ENCODE measurements at places on chromosomes 1 and 21.

DNA sequence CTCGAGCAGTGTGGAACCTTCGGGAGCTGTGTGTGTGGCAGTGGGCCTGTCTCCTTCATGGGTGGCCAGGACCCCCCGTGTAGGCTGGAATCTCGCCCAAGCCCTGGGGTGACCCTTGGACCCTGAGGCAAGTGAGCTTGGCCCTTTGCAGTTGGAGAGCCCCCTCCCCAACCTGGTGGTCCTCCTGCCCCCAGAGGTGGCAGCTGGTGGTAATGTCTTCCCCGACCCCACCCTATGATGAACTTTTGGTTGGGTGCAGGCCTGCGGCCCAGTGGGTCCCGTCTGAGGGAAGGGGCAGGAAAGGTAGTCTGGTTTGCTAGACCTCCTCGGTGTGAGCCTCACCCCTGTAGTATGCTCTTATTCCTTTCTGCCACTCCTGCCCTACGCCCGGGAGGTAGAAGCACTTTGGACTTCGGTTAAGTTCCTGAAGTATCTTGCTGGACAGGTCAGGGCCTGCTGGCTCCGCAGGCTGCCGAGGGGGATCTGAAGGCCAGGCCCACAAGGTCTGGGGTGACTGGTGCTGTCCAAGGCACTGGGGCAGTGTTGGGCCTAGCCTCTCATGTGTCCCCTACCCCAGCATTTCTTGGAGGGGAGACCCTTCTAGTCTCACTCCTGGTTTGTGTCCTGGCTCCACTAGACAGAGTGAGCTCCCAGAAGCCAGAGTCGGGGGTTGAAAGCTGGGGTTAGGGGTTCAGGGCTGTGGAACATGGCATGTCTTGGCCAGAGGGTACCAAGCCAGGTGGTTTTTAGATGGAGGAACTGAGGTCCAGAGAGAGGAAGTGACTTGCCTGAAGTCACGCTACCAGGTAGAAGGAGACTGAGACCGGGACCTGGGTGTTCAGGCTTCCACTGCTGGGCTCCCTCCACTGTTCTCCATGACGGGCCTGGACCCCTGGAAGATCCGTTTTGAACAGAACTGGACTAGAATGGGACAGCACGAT, 1.8 kb downstream of the ZNF362 start:
- no peak for DNase-seq

DNA sequence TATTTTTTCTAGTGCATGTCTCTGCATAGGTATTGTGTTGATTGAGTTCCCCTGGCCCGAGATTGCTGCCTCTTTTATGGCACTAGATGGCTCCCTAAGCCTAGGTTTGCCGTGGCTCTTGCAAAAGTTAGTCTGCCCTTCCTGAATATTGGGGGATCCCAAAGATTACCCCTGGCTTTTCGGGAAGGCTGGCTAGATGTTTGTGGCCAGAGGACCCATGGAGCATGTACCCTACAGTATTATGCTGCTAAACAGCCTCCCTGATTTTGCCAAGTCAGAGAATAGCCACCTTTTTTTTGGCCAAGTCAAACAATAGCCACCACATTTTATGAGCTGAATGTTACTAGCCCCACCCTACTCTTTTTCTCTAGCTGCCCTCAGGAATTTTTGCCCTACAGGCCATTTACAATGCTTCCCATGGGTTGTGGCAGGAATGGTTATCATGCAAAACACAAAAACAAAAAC, 343.2 kb downstream of the OLFM3 start:
- DNase-seq: no peak

GRCh38 chr1:25702101-25702775, 85.6 kb downstream of the MAN1C1 start:
- DNase-seq: no peak

DNA sequence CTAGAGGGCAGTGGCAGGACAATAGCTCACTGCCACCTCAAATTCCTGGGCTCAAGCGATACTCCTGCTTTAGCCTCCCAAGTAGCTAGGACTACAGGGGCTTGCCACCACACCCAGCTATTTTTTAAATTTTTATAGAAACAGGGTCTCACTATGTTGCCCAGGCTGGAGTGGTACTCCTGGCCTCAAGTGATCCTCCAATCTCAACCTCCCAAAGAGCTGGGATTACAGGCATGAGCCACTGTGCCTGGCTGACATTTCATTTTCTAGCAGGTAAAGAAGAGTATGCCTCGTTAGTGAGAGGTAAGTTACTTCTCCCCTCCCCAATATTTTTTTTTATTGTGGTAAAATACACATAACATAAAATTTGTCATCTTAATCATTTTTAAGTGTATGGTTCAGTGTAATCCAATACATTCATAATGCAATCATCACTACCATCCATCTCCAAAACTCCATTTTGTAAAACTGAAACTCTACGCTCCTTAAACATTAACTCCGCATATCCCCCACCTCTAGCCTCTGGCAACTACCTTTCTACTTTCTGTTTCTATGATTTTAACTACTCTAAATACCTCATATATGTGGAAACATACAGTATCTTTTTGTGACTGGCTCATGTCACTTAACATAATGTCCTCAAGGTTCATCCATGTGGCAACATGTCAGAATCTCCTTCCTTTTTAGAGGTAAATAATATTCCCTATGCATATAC, 22.4 kb downstream of the ZZZ3 start:
- no peak for DNase-seq

DNA sequence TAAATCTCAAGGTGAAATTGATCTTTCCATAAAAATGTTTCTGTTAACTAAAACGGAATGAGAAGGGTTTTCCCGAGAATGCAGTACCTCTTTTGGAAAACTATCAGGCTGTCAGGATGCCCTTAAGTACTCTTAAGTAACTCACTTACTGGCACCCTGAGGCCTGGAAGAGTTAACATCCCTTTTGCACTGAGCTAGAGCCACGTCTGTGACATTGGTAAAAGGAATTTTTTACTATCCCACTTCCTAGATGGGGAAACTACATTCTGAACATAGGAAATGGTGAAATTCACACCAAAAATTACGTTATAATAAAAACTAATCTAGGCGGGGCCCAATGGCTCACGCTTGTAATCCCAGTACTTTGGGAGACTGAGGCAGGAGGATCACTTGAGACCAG, 39.7 kb upstream of the MAP10 start:
- DNase-seq: no peak

DNA sequence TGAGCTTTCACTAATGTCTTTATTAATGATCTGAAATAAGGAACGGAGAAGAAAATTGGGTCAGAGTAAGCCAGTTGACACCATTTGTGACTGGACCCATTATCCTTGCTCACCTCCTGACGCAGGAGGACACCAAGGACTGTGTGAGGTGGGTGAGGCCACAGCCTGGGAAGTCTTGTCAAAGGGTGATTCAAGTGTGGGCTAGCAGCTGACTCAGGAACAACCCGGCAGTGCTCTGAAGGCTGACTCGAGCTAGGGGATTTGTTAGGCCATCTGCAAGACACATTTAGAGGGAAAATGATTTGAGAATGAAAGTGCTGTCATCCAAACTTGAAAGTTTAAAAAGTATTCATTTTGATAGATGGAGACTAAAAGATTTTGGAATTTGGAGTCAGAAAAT, 21.2 kb downstream of the PRRX1 start:
- DNase-seq: no peak

GRCh38 chr1:230167419-230167852, 100.4 kb downstream of the GALNT2 start:
- peak; percentile 10 for DNase-seq

DNA sequence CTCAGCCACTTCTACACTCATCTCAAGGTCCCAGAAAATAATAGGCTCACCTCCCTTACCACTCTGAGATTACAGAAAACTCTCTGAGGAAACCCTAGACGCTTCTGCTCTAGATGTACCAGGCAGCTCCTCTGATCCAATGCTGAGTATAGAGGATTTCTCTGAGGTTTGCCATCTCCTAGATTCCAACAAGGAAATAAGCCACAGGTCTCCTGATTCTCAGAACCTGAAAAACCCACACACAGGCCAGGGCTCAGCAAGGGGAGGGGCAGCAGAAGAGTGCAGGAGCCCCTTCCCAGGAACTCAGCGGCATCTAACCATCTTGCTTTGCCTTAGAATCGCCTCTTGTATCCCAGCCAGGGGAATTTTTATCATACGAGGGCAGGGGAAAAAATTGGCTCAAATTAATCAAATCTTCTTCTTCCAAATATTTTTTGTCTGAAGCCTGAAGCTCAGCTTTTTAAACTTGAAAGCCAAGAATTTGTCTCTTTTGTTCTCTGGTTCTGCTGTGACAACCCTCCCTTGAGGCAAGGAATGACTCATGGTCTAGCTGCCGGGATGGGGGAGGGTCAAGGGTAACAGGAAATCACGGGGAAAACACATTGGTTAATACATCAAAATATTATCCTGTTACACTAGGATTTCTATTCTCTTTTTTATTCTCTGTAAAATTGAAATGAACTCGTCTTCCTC, 30.8 kb downstream of the GORAB start:
- DNase-seq: no peak

GRCh38 chr1:1358433-1359271, at the start of gene MXRA8:
MXRA8 (minus strand) TSS chr1:1358555; CDS start chr1:1358504, 51 bp downstream.
- DNase-seq: no peak

DNA sequence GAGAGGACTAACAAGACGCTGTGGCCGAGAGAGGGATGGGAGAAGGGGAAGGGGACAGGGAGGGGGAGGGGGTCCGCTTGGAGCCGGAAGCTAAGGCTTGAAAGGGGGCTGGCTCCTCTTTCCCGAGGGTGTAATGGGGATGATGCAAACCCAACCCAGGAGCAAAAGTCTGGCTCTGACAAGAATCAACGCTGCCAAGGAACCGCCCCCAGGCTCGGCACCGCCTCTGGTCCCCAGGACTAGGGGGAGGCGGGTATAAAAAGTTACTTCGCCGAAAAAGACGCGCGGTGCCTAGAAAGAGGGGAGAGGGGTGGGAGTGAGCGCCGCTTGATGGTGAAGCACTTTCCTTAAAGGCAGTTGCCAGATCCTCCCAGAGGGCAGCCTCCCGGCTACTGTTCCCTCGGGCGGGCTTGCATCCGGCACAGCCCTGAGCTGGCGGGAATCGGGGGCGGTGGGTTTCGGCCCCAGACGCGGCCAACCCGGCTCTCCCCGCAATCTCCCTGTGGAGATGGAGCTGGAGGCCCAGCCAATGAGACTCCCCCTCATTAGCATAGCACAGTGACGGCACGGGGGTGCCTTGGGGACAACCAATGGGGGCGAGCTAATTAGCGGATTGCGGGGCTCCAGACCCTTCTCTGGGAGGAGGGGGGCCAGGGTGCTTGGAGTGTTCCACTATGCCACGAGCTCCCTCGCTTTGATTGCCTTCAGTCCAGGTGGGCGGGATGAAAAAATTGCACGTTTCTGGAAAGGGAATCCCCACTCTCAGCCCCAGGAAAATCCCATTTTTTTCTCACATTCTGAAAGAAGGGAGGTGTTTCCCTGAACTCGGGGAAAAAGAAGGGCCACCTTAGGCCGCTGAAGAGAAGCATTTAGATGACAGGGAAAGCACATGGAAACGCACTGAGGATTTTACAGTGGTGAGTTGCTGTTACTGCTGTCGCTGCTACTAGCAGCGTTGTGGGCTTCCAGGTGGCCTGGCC, at the start of gene KCNT2:
KCNT2 (minus strand) TSS at position 51 of the 980 bp plus-strand sequence. CDS start 131 bp downstream, outside the sequence.
- no peak for DNase-seq

DNA sequence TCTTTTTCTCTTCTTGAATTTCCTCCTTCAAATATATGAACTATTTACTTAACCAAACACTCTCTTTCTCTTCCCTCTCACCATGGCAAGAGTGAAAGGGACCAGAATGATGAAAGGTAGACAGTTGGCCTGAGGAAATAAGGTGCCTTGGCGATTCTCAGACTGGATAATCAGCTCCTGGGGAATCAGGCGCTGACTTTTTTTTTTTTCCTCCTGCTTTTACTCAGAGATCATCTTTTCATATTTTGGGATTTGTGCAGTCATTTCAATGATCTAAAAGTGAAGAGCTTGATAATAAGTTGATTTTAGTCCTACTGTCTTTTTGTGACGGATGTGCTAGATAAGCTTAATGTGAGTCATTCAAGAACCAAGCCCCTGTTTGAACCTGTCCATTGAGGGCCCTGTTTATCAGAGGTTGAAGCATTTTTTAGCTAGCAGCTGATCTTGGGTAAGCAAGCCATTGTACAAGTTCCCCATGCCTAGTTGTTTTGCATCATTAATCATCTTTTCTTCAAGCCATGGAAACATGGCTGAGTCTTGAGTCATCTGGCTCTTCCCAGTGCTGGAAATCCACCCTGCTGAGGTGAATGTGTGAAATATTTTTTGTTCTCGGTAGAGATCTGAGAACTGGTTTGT, 40.8 kb downstream of the ITSN1 start:
- DNase-seq: no peak
